SIG-M5 (cell line): ENCODE measurements at places on chromosomes 6 and 20.

DNA sequence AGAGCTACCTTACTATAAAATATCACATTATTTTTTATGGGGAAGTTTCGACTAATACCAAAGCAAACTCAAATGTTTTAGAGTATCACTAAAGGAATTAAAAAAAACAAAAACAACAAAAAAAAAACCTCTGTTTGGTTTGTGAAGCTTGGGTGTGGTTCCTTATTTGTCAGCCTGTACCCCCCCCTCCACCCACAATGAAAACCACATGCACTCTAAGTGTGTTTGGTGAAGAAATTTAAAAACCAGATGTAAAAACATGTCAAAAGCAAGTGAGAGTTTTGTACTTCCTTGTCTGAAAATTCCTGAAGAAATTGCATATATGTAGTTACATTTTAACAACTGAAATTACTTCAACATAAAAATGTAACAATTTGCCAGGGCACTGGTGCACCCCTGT, 3.1 kb downstream of the STK38 start:
- DNase-seq, result no peak

DNA sequence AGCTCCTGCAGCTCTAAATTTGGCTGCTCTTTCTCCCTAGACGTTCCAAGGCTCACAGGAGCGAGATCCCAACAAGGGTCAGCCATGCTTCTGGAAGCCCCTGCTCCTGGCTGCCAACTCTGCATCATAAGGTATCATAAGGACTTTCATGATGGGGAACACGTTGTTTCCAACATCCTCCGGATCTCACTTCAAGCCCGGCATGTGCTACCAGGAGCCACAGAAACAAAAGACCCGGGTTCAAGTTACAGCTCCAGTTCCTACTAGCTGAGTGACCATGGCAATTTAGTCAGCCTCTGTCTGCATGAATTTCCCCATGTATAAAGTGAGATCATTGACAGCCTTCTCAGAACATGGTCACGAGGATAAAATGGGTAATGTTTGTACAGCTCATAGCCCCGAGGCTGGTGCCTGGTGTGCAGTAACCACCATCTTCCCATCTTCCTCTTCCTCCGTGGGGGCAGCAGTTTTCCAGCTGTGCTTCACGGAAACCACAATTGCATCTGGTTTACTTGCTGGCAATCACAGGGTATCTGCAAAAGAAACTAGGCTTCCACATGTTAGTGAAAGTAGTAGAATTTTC, 209.0 kb upstream of the ECI2 start:
- DNase-seq, result no peak

GRCh38 chr20:10260316-10260715, 41.7 kb downstream of the SNAP25 start:
- DNase-seq, result no peak

DNA sequence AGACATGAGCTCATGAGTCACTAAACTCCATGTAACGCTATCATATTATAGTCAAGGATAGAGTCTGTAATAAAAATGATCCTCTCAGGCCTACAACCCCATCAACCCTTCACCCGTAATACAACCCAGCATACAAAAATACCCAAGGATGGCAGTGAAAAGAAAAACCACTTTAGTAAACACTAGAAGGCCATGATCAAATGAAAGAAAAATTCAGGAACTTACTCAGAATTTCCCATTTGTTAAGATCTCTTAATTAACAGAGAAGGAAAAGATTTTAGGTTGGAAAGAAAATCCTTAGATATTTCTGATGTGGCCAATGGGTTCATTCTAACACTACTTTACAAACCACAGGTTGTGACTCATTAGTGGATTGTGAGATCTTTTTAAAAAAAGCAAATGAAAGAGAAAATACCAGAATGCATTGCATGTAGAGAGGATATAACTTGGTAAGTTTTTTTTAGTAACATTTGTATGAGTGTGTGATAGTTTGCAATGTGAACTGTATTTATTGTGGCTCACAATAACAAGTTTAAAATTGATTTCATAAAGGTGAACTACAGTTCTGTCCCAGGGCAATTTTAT, 8.0 kb upstream of the UBE2J1 start:
- DNase-seq, result no peak

GRCh38 chr20:51346686-51347485, 195.6 kb downstream of the NFATC2 start:
- DNase-seq, result no peak

DNA sequence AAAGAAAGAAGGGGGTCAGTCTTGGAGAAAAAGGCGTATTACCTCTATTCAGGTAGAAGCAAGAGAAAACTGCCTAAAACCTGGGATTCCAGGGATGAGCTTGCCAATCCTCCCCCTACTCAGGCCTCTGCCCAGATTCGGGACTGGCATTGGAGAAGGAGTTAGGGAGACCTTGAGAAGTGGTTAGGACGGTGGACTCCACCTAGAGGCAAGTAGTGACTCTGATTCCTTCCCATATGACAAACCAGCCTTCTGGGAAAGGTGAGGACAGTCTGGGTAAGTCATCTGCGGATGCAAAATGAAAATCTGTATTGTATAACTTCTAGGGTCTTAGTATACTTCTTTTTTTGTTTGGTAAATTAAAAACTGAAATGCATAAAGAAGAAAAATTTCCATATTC, 43.8 kb downstream of the SLX4IP start:
- DNase-seq, result no peak

GRCh38 chr6:167538746-167539145, 213.9 kb downstream of the TTLL2 start:
- no peak for DNase-seq

DNA sequence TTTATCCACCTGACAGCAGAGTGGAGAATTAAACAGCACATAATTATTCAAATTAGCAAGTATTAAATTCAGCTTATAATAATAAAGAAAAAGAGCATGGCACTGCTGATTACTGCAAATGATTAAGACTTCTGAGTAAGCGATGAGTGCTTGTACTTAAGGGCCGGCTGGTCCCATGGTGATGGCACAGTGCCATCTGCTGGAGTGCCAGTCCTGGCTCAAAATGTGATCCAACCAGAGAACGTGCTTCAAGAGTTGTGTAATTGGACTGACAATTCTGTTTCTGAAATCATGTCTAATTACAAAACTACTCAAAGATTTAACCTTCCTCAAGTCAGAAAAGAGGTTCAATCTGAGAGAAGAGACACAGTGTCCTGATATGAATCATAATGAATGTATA, 181.6 kb upstream of the RGS17 start:
- no peak for DNase-seq

GRCh38 chr20:43961116-43961515, 46.5 kb downstream of the TOX2 start:
- DNase-seq, result no peak

DNA sequence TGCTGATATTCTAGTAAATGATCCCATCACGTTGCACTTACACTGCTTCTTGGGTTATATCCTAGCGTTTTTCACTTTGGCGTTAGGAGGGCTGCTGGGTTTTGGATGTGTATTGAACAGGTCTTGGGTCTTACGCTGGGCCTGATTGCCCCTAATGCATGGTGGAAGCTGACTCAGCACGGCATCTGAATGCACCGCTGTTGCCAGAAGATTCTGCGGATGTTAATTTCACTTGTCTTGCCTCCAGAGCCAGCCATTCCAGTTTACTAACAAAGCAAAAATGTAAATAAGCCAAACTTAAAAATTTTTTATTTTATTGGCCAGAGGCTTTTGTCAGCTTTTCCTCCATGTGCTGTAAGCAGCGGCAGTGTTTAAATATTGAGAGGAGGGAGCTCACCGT, 233.5 kb downstream of the TMEM242 start:
- no peak for DNase-seq

GRCh38 chr6:1617466-1618310, 8.0 kb downstream of the FOXC1 start:
- DNase-seq, result no peak

DNA sequence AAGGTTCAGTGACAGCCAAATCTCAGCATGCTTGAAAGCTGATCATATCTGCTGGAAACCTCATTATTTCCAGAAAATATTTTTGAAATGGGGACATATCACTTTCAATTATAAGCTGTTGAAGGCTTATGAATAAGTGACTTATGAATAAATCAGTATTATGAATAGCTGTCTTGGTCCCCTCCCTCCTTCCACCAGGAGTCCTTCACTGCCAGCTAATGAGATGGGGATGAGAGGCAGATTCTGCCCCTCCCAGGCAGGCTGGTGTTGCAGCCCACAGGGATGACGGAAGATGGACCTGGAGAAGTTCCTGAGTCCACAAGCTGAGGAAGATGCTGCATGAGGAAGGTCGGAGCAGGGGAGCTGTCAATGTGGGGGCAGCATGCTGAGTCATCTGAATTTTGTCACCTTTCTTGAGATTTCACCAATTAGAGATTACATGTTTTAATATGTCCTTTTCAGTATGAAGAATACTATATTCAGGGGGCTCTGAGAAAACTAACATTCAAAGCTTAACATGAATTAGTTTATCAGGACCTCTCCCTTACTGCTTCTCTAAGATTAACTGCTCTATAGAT, 112.2 kb downstream of the DTNBP1 start:
- no peak for DNase-seq

DNA sequence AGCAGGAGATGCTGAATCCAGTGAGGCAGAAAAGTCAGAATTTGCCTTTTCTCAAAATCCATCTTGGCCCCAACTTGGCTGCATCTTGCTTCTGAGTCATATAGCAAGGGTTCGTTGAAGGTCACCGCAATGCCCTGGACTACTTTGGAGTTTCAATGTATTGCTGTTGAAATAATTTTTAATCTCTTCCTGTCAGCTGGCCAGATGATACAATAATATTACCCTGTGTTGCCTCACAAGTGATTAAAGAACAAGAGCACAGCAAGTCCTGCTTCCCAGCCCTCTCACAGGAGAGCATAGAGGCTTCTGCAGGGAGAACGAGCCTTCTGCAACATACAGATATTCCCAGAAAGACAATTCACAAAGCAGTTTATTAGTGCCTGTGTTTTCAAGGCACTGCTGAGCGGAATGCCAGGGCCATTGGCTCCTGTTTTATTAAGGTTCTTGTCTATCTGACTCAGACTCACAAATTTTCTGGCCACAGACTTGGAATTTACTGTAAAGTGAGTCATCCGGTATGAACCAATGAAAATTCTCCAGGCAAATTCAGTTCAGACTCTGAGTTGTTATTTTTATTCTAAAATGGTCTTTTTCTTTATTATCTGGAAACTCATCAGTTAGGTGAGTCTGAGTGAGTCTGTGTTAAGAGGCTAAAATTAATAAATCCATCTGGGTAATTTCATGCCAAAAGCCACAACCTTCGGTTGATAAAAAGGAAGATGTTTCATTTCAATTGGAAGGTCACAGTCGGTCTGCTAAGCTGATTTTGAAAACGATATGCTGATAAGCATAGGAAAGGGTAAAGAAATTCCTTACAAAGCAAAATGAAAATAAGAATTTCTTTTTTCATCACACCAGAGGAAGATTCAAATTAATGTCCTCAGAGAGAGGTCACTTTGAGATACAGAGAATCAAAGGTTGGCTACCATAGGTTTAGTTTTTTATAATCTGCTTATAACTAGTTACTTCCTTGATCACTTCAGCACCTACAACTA, 289.4 kb upstream of the STXBP5 start:
- no peak for DNase-seq

DNA sequence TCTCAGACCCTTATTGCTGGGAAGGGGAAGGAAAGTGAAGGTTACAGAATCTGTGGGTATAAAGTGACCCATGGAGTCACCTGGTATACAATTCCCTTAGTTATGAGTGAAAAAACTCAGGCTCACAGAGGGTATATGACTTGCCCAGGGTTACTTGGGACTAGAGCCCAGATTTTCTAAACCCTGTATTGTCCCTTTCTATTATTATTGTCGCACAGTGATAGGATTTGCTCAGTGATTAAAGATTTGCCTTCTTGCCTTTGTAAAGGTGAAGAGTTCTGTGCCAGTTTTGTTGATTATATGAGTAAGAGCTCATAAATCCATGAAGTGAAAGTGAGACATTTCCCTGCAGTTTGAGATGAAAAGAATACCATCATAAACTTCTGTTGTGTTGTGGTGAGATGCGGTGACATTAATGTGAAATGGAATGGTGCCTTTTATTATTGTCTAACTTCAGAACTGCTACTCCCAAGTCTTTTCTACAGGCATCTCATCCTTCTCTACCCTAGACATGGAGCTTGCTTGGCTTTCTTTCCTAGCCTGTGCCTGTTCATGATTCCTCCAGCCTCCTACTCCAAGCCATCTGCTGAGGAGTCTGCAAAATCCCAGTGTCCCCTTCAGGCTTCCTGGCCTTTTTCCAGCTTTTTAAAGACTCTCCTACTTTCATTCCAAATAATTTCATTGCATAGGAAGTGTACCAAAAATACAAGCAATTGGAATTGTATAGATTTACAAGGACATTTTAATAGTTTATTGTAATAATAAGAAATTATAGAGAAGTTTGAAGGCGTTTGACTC, 33.5 kb upstream of the ADIG start:
- DNase-seq, result no peak

- no peak for DNase-seq
Measured at GRCh38 chr6:95784869-95785268, 207.5 kb downstream of the MANEA start.

GRCh38 chr6:136947037-136947436, 24.9 kb downstream of the SLC35D3 start:
- DNase-seq, result no peak

DNA sequence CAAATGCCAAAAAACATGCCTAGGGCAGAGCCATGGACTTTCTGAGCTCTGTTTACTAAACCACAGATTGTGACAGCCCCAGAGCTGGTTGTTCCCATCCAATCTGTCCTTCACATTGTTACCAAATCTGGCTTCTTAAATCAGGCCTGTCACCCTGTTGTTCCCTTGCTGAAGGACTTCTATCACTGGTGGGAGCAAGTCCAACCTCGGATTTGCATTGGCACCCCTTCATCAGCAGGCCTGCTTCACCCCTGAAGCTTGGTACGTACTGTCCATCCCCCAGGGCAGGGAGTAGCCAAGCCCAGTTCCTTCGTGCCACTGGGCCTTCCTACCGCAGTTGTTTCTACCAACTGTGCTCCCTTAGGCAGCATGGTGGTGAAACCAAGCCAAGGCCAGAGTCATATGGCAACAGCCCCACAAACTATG, 357.3 kb upstream of the JARID2 start:
- no peak for DNase-seq

DNA sequence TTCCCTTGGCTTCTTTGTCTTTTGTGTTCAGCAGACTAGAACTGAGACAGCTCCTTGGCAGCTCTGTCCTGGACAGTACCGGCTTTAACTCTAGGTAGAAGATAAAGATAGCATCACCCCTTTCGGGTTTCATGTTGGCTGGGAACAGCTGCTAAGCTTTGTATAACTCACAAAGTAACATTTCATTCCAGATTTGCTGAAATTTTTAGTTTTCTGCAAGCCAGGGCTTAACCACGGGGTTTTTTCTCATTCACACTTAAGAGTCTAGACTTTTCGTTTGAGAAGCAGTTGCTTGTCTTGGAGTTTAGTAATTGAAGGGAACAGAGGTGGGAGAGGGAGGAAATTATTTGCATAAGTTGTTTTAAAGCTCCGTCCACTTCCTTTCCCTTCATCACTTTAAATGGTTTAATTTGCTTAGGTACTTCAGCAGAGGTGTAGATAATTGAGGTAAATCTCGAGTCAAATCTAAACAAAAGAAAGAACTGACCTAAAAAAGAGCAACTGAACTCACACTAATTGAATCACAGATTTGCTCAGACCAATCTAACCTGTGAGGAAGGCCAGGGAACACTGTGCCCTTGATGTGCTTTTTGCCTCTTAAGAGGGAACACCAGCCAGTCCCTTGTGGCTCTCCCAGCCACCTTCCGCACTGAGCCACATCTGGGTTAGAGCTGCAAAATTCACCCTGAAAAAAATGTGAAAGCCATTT, 48.3 kb downstream of the RREB1 start:
- no peak for DNase-seq

GRCh38 chr6:148775161-148775560, 28.3 kb downstream of the UST start:
- DNase-seq, result no peak

- DNase-seq, result no peak
Measured at GRCh38 chr6:35411066-35411465, 41.1 kb upstream of the FANCE start.
